ENCODE measurements at places on chromosomes 11 and 22. TPM values are rescaled to one million over a fixed set of nuclear protein-coding genes. Genes with fewer than 3 reads are reported as not detected.

The SYT12 gene
- total RNA-seq: not detected

The RPS6KB2 gene
- 50.7 TPM for total RNA-seq

The VWCE gene
- total RNA-seq: 6.6 TPM

The APOL5 gene
- not detected for total RNA-seq

The CADM1 gene
- total RNA-seq: not detected
